Activated T-helper 1 cell treated with anti-CD3 and anti-CD28 coated beads, Interleukin-2, amount 50 U/mL, for 16 hours (primary cell): ENCODE measurements at places on chromosomes 12 and 14.

DNA sequence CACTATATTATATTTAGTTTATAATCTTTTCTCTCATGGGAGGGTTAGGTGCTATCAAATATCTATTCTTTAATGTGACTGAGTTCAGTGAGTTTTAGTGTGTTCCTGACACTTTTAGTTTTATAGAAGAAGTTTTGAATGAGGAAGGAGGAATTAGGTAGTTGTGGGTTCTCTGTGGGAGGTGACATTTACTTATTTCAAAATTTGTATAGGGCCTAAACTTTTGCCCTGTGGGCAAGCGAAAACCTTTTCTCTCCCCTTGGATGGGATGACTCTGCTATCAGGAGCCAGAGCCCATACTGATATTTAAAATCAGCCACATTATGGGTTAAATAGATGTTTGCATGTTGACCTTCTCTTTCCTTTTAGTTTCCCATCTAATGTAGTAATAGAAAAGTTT is 43.6 kb downstream of the SPATS2 start:
- no peak for DNase-seq

DNA sequence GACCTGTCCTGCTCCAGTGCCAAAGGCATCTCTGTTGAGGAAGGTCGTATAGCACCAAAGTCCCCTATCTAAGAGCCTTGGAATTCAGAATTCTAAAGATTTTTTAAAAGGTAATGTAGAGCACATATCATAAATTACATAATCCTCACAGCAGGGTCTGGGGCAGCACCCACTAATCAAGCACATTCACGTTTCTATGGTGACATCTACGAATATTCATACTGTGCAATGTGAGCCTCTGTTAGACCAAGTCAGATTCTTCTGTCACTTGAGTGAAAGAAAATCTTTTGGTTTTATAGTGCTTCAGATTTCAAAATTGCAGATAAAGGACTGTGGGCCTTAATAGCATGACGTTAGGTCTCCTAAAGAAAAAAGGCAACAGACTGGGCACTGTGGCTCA is 13.1 kb upstream of the TMEM229B start:
- DNase-seq, result no peak

DNA sequence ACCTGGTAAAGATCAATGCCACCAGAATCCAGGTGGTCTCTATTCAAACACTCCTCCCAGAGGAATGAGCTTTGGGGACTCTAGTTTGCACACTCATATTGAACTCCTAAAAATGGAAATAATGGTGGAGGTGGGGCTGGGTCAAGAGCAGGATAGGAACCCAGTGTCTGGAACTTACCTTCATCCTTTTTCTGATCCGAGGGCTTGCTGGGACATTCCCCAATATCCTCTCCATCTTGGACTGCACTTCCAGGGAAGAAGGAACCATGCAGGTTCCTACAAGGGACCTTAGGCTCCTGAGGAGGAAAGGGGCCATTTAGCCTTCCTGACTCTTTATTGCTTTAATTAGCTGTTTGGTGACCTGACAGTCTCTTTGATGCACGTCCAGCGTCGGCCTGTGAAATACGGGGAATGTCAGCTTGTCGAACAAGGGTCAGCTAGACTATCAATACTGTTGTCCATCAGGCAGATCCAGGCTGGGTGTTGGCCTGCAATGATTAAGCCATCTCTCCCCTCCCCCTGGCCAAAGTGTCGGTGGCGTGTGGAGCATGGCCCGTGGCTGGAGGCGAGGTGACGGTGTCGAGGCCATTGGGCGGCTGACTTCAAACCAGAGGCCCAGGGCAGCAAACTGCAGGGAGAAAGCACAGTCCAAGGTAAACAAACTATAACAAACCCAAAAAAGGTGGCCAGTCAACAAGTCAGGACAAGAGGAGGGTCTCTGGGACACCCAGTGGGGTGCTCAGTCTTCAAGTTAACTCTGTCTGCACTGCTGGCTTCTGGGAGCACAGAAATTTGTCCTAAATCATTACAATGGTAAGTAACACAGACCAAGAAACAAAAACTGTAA is 405.2 kb upstream of the TBX3 start:
- no peak for DNase-seq

- no peak for DNase-seq
These were observed 211.8 kb downstream of the FOXN3 start for GRCh38 chr14:89205137-89205740.

DNA sequence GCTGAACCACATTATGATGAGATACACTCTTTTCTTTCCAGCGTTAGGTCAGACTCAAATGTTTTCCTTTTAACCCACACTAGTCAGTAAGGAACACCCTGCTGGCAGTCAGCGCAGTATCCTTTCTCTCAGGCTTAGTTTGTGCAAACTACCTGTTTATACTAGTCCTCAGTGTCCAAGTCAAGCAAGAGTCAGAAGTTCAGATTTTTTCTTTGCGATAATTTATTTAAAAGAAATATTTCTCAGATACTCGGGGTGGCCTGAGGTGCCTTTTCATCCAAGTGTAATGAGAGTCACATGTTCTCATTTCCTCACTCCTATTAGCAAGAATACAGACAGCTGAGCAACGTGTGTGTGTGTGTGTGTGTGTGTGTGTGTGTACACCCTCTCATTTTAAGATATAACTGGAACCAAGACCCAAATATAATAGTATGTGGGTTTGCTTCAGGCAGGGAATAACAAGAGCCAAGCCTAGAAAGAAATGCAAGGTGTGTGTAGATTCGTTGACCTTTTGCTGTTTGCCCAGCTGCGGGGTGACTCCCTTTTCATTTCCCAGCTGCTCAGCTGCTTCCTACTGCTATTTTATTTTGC is 182.7 kb downstream of the KICS2 start:
- no peak for DNase-seq

DNA sequence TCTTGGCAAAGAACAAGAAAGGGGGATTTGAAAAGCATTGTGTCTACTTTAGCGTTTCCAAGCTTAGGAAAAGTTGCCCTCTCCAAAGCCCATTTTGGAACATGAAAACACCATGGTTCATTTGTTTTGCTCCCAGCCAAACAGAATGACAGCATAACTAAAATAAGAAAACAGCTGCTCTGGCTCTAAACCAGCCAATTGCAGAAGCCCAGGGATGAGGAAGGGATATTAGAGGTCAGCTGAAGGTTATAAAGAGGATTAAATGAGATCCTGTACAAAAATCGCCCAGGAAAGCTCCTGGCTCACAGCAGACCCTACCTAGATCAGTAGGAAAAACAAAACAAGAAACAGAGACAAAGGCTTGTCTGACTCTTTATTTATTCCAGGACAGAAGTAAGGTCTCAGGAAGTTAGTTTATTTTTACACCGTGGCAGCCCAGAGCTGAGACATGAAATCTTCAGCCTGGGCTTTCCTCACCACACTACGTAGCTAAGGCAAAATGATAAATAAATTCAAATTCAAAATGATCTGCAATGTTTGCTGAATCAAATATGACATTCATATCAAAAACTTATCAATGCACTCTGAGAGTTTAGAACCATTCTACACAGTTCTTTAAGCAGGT is 25.9 kb downstream of the SPX start:
- DNase-seq, result no peak

DNA sequence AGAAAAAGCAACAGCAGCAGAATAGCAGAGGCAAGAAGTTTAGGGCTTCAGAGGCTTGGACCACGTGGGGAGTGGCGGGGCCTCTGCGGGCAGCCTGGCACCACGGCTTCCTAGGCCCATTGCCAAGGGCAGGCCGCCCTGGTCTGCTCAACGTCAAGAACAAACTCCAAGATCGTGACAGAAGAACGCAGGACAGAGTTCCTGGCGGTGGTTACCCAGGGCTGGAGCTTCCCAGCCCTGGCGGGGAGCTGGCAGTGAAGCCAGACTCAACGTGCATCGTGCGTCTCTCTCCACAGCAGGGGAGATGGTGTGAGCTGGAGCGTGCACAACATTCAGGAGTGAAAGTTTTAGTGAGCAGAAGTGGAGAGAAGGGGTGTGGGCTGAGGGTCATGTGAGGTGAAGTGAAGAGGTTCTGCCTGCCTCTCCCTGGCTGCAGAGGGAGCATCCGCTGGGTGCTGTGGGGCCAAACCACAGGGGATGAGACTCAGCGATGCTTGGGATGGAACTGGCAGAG is 13.9 kb upstream of the CACNA2D4 start:
- no peak for DNase-seq

- no peak for DNase-seq
These were observed 17.1 kb upstream of the OR10P1 start for GRCh38 chr12:55619354-55620138.

DNA sequence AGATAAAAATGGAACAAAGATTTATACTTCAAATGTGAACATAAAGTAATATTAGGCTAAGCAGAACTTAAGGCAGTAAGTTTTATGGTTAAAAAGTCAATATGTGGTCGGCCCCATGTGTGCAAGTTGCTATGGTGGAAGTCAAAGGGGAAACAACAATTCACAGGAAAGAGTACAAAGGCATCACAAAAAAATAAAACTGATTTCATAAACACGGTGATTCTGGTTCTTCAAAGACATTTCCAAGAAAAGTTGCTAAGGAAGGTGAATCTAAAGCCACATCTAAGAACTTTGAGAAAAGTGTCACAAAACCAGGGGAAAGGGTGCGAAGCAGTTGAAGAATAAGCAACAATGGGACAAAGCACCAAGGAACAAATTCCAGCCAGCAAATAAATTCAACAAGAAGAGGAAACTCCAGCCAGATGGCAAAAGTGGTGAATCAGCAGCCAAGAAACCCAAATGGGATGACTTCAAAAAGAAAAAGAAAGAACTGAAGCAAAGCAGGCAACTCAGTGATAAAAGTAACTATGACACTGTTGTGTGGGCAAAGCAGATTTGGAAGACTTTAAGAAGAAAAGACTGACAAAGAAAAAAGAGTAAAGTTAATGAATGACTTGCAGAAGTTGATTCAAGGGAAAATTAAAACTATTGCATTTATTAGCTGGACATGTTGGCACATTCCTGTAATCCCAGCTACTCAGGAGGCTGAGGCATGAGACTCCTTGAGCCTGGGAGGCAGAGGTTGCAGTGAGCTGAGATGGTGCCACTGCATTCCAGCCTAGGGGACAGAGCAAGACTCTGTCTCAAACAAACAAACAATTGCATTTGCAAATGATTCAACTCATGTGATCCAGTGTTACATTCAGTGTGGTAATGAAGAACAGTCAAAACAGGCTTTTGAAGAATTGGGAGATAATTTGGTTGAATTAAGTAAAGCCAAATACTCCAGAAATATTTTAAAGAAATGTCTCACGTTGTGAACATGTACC is 19.5 kb downstream of the PTGDR start:
- no peak for DNase-seq

DNA sequence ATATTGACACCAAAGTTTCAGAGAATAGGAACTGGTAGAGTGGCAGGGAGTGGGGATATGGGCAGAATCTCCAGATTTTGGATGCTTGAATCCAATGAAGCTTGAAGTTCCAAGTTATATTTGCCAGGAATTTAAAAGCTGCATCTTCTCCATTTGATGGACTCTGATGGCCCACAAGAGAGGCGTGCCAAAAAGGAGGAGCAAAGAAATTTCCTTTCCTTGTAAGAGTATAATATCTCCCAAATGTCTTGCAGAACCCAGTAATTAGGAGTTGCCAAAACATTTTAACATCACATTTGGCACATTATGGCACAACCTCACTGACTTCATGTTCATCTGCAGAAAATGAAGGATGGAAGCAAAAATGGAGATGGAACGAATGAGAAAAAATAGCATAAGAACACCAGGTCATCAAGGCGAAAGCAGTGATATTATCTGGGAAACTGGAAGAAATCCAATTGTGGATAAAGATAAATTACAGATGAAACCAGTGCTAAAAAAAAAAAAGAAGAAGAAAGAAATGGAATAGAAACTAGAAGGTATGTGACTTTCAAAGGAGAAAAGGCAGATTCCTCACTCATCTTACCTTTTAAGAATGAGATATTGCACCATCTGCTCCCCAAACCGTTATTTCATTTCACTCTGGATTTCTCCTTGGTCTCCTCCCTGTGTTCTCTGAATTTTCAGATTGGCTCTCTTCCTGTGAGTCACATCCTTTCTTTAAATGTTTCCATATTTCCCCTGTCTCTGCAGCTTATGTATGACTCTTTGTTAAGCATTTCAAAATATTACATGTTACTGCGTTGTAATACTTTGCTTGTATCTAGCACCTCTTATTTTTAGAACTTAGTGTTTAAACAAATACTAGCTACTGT is 13.5 kb upstream of the FLRT2 start:
- no peak for DNase-seq
